M059J (cell line): ENCODE measurements at places on chromosomes 11 and 22.

DNA sequence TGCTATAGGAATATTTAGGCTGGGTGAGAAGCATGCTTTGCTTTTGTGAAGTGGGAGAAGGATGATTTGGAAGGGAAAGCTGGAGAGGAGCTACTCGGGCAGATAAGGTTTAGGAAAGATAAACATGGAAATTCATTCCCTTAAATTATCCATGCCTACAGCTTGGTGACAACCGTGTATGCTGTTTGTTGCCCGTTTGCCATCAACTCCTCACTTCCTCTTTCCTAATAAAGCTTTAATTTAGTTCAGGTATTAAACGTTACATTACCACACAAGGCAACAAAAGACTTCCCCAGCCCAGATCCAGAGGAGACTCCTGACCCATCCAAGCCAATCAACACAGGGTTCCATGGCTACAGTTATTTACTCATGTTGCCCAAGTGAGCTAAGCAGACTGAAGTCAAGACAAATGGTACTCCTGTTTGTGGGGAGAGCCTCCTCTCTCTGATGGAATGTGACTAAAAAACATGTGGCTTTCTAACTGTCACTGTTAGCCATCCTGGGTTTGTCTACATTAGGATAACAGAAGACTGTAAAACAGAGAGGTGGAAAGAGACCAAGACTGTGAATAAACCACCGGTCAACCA, 101.7 kb upstream of the GRAMD1B start:
- no peak for DNase-seq

DNA sequence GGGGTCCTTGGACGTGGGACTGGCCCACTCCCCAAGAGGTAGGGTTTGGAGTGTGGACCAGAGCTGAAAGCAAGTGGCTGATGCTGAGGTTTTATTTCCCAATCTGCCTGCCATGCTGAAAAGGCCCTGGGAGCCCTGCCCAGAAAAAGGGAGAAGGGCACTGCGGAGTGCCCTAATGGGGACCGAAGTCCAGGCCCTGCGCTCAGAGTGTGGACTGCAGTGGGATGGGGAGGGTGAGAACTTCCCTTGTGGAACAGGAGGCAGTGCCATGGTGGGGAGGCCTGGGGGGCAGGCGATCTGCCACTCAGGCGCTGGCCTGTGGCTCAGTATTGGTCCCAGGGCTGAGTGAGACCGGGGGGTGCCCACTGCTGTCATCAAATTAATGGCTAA, 4.3 kb downstream of the GPR152 start:
- DNase-seq = no peak

GRCh38 chr22:32849501-32849900, 48.0 kb downstream of the TIMP3 start:
- no peak for DNase-seq

GRCh38 chr11:32829157-32829679, 509 bp upstream of the PRRG4 start:
- DNase-seq = peak; percentile 67

DNA sequence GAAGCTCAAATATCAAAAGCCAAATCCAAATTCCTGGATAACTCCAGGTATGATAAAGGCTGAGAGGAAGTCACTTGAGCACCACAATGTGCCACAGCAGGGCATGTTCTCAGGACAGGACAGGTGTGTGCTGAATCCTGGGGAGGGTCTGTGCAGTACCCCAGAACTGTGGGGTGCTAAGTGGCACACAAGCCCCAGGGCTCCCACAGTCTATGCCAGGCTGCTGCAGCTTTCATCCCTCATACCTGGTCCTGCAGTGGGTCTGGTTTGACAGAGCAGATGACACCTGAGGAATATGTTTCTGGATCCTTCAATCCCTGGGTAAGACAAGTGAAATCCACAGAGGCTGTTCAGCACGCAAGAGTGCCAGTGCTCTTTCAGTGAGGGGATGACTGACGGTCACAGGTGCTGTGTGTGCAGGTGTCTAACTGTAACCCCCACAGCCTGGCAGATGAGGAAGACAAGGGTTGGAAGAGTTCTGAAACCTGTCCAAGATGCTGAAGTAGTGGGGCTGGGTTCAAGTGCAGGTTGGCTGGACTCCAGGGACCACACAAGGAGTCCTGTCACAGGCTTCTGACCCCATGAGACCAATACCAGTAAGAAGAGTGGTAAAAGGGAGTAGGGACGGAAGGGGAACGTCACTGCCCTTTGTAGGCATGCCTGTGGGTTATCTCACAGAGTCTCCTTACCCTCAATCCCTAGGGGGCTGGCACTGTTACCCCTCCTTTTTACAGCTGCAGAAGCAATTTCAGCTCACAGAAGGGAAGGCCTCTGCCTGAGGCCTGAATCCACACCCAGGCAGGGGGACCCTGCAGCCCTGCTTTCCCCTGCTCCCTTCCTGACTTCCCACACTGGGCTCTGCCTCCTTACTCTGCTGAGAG, 14.1 kb downstream of the SERPIND1 start:
- no peak for DNase-seq

DNA sequence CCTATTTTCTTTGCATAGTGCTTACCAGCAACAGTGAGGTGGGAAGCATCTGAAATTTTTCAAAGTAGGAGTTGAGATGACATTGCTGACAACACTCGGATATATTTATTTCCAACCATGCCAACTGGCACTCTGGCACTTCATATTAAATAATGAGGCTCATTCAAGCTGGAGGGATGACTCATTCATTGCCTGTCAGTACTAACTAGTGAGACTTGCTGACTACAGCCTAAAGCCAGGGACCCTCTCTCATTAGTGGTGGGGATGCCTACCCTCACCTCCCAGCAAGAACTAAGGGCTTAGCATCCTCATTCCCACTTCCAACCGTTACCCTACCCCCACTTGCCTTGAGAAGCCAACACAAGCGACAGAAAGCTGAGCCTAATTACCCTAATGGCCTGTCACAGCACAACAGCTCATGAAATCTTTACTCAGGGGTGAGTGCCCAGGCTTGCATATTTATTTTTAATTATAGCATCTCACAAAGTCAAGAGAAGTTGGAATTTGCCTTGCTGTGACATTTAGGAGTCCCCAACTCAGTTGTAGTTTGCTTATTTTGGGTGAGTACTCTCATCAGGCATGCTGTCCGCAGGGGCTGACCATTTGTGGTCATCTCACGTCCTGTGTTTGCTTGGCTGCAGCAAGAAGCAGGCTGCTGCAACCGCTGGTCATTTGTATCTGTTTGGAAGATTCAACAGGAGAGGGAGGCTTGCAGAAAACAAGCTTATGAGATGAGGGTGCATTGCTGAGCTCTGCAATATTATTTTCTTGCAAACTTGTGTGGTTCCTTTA, 181.6 kb upstream of the POU2AF2 start:
- peak; percentile 93 for DNase-seq

DNA sequence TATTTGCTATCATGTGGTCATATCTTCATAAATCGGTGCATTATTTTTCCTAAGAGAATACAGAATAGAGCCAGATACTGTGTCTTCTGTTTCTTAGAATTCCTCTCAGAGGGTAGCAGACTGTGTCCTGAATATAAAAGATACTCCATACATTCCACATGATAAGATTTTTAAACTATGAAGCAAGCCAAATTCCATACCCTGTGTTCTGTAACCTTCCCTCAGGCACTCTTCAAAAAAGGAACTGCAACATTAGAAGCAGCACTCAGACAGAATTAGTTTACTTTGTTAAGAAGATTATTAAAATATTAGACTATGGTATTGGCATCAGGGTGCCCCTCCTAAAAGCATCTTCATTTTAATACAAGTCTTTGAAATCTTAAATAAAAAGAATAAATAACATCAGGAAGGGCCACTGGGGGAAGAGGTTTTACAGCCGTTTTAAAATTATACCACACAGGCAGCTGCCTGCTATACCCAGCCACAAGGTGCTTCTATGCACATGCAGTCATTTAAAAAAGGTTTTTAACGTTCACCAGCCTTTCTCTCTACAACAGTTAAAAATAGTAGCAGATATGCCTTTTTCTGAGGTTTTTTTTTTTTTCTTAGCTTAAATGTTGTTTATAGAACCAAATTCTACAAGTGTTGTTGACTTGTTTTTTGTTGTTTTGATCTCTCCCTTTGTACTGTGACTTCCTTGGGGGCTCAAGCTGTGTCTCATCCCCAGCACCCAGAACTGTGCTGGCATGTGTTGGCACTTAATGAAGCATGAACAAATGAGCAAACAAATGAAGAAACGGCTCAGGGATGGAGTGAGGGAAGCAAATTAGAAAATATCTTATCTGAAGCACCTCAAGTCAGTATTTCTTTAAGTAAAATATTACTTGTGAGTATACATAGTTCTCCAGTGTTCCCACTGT, 54.7 kb upstream of the CCDC89 start:
- no peak for DNase-seq

DNA sequence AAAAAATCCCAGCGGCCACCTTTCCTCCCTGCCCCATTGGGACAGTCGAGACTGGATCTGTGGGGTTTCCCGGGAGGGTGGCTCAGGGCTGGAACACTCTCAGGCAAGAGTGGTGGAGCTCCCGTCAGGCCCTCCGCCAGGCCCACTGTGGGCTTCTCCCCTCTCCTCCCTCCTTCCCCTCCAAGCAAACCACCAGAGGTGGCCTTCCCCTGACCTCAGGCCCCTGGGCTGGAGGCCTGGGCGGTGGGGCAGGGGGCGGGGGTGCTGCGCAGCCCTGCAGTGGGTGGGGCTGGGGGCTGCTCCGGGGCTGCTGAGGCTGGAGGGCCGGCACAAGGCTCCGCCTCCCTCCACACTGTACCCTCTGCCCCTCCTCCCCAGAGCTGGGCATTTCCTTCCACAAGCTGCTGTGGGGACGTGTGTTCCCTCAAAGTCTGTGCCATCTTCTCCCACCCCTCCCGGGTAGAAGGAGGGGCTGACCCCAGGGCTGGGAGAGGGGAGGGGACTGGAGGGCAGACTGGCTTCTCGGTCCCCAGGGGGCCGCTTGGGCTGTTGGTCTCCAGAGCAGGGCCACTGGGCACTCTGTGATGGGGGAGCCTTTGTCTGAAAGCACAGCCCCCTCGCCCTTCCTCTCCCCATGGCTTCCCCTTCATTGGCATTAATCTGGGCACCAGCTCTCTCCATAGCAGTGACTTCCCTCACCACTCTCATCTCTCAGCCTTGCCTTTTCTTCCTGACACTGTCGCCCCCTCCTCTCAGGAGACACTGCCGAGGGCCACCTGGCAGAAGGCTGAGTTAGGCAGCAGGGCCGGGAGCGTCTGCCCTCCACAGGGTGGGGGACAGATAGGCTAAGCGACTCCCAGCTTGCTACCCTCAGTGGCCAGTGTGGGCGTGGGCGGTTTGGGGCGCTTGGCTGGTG, 7.1 kb downstream of the RCOR2 start:
- DNase-seq = no peak

GRCh38 chr22:19962246-19962908, 20.8 kb upstream of the TXNRD2 start:
- peak; percentile 61 for DNase-seq

DNA sequence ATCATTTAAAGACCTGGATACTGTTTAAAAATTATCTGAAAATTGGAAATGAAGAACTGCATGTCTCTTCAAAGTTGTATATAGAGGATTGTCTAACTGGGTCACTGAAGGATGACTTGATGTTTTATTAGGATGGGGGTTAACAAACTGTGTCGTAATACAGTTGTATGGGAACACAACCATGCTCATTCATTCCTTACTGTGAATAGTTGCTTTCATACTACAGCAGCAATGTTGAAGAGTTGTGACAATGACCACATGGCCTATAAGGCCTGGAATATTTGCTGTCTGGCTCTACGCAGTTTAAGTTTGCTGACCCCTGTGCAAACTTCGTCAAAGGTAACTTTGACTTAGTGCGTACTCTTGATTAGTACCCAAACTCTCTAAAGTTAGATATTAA, 38.4 kb downstream of the FDX1 start:
- no peak for DNase-seq

DNA sequence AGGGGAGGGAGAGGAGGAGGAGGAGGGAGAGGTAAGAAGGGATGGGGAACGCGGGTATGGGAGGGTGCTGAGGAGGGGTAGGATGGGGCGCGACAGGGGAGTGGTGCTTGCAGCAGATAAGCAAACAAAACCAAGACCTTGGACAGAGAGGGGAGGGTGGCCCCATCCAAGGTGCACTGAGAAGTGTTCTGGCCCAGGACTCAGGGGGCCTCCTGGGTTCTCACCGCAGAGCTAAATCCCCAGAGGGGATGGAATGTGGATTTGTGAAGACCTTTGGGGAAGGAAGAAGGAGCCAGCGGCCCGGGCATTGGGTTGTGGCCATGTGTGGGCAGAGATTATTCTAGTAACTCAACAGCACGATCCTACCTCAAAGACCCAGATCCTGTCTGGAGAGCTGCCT, 90.9 kb upstream of the LINC01488 start:
- DNase-seq = no peak

DNA sequence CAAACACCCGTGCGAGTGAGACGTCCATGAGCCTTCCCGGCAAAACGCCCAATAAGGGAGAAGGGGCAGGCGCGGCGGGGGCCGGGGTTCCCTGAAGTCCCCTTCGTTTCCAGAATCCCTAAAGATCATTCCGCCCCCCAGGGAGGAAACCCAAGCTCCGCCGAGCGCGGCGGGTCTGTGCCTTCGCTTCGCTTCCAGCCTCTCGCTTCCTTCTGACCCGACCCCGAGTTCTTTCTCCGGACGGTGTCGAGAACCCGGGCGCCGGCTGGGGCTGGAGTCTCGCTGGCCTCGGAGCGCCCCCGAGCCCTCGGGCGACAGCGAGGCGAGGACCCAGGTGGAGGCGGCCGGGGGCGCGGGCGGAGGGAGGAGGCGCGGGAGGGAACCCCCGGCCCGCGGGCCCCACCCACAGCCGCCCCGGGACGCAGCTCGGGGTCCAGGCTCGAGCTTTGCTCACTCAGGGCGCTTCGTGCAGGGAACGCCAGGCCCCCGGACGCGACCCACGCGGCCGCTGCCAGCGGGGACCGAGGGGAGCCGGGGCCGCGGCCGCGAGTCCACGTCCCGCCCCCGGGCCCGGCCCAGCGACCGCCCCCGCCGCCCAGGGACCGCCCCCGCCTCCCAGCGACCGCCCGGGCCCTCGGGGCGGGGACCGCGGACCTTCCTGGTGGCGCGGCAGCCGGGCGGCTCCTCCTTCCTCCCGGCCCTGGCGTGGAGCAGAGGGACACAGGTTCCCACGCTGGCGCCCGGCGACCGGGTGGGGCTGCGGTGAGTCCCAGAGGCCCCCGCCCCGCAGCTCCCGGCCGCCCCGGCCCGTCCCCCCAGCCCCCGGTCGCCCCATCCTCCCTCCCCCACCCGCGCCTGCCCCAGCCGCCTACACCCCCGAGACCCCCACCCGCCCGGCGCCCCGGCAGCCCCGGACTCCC, at the start of gene PGGHG:
Gene PGGHG, plus strand, starts transcription at position 649 of the 920 bp plus-strand sequence. CDS start 691 bp downstream, outside the sequence.
- peak; percentile 56 for DNase-seq
